ENCODE measurements at places on chromosomes 4 and X. TPM values are rescaled to one million over a fixed set of nuclear protein-coding genes. Genes with fewer than 3 reads are reported as not detected.

F9 gene
- not detected for total RNA-seq

PRRG3 gene
- total RNA-seq, result not detected

EBP gene
- 85.3 TPM for total RNA-seq

DUSP21 gene
- not detected for total RNA-seq

HTN1 gene
- 0.26 TPM for total RNA-seq

GYG2 gene
- 1.0 TPM for total RNA-seq

RBMXL3 gene
- not detected for total RNA-seq

UTP3 gene
- 10.8 TPM for total RNA-seq

TSPAN6 gene
- total RNA-seq, result 67.5 TPM

MAGEE2 gene
- not detected for total RNA-seq

IL21 gene
- total RNA-seq, result not detected

TLR3 gene
- total RNA-seq, result 0.51 TPM

RPA4 gene
- total RNA-seq, result 0.89 TPM

TIGD4 gene
- total RNA-seq, result 0.13 TPM

SYP gene
- total RNA-seq, result 0.13 TPM

PCYT1B gene
- total RNA-seq, result not detected

MAGEA12 gene
- total RNA-seq, result not detected

PPP1R3F gene
- 3.2 TPM for total RNA-seq

PAPSS1 gene
- 51.6 TPM for total RNA-seq

ARX gene
- not detected for total RNA-seq

MAGEB5 gene
- total RNA-seq, result not detected

DRP2 gene
- total RNA-seq, result under 0.01 TPM

UCP1 gene
- not detected for total RNA-seq

MAGED4B gene
- 52.7 TPM for total RNA-seq

L1CAM gene
- total RNA-seq, result 0.13 TPM

GPR143 gene
- 2.3 TPM for total RNA-seq

MBNL3 gene
- 0.26 TPM for total RNA-seq

SLIT2 gene
- total RNA-seq, result 0.13 TPM

SATL1 gene
- total RNA-seq, result not detected

NAP1L2 gene
- 1.7 TPM for total RNA-seq

Measured in dermis microvascular lymphatic vessel endothelial cell (primary cell).